ENCODE measurements at places on chromosomes 11 and 22. TPM values are rescaled to one million over a fixed set of nuclear protein-coding genes. Genes with fewer than 3 reads are reported as not detected.

OR10G4 gene
- total RNA-seq = not detected

CDC42BPG gene
- total RNA-seq = 12.7 TPM

STX3 gene
- total RNA-seq = 6.8 TPM

RPS6KA4 gene
- 27.6 TPM for total RNA-seq

SERHL2 gene
- total RNA-seq = not detected

NLRP6 gene
- total RNA-seq = 1.7 TPM

FAU gene
- total RNA-seq = 724 TPM

GLB1L2 gene
- total RNA-seq = 0.57 TPM

CELF1 gene
- 168 TPM for total RNA-seq

APOBEC3C gene
- total RNA-seq = 155 TPM

ANO5 gene
- total RNA-seq = 0.05 TPM

ABTB2 gene
- total RNA-seq = 1.7 TPM

GAS2L1 gene
- 2.8 TPM for total RNA-seq

ST14 gene
- 1.9 TPM for total RNA-seq

MS4A7 gene
- total RNA-seq = 4.8 TPM

SMIM35 gene
- 0.33 TPM for total RNA-seq

PNPLA3 gene
- total RNA-seq = 0.53 TPM

HEPN1 gene
- not detected for total RNA-seq

MN1 gene
- total RNA-seq = 0.39 TPM

ME3 gene
- total RNA-seq = 7.5 TPM

KCNK4 gene
- total RNA-seq = 0.86 TPM

PRR14L gene
- total RNA-seq = 39.3 TPM

PAAF1 gene
- total RNA-seq = 14.9 TPM

CHADL gene
- 0.35 TPM for total RNA-seq

TOB2 gene
- 32.6 TPM for total RNA-seq

OR6A2 gene
- total RNA-seq = not detected

DEUP1 gene
- total RNA-seq = not detected

JAML gene
- total RNA-seq = 12.8 TPM

OR6T1 gene
- total RNA-seq = not detected

SCGB2A2 gene
- total RNA-seq = not detected

All from natural killer cell (primary cell).